ENCODE measurements at places on chromosomes 4 and X. TPM values are rescaled to one million over a fixed set of nuclear protein-coding genes. Genes with fewer than 3 reads are reported as not detected.

Gene HERC5
- 4.1 TPM for total RNA-seq

Gene IL1RAPL1
- total RNA-seq, result not detected

Gene HTR2C
- not detected for total RNA-seq

Gene VEGFC
- total RNA-seq, result 1.3 TPM

GRCh38 chr4:3009422-3009821 lies 46.1 kb downstream of the GRK4 start:
- DNase-seq, result no peak

GRCh38 chr4:181475781-181476507 lies 767.3 kb upstream of the TENM3 start:
- peak; percentile 12 for DNase-seq

- no peak for DNase-seq
These were observed 7.1 kb downstream of the RASSF6 start for GRCh38 chr4:73613130-73613529.

DNA sequence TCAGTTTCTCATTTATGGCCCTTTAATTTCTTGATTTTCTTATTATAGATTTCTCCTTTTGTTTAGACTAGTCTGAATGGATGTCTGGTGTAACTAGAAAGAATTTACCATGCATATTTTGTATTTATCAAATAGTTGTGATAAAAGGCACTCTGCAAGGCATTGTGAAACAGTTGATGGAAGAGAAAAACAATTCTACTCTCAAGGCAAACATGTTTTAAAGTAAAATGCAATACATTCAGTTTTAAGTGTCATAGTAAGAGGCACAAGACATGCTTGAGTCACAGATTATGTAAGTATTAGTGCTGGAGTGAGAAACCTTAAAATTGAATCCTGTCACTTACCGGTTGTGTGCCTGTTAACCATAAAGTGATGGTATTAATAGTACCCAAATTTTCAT lies 283.3 kb upstream of the DKK2 start:
- no peak for DNase-seq

Data from stomach (tissue), 19 donors.